ENCODE measurements at places on chromosomes 11 and 22.

DNA sequence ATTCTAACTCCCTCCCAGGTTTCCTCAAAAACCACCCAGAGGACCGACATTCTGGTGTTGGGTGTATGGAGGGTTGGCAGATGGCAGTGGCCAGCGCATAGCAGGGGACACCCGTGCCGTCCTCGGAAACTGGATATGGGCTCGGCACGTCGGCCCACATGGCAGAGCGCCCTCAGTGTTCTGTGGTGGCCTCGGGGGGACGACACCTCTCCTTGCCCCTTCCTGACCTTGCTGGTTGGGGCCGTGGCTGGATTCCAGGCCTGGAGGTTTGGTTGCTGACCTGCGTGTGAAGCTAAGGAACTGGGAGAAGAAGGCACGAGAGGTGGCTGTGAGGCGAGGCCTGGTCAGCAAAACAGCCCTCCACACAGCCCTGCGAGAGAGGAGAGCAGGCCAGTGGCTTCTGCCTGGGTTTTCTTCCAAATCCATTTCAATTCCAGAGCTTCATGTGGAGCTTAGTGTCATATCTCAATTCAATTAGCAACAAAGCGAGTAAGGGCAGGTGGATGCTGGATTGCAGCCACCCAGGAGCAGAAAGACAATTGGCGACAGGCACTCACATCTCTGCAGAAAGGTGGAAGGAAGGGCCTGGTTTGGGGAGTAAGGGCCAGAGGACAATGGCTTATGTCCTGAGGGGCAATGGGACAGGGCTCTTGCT, 478.4 kb downstream of the BRD1 start:
- no peak for DNase-seq

GRCh38 chr22:37378642-37379058, 48.6 kb downstream of the ELFN2 start:
- no peak for DNase-seq

- no peak for DNase-seq
Observed at GRCh38 chr11:1862588-1863351, 9.9 kb downstream of the LSP1 start.

DNA sequence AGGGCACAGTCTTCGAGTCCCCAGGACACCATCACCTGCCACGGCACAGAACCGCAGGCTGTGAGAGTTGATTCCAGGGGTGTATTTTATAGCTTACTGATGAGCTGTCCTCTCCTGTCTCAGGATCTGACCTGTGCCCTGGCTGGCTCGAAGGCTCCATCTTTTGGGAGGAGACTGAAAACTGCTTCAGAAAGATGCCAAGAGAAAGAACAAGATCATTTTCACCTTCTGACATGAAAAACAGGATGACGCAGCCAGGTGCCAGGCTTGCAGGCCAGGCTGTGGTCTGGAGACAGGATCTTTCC, 2.2 kb downstream of the MRGPRD start:
- no peak for DNase-seq

- no peak for DNase-seq
Observed at GRCh38 chr11:65826984-65827735, 6.6 kb upstream of the SNX32 start.

DNA sequence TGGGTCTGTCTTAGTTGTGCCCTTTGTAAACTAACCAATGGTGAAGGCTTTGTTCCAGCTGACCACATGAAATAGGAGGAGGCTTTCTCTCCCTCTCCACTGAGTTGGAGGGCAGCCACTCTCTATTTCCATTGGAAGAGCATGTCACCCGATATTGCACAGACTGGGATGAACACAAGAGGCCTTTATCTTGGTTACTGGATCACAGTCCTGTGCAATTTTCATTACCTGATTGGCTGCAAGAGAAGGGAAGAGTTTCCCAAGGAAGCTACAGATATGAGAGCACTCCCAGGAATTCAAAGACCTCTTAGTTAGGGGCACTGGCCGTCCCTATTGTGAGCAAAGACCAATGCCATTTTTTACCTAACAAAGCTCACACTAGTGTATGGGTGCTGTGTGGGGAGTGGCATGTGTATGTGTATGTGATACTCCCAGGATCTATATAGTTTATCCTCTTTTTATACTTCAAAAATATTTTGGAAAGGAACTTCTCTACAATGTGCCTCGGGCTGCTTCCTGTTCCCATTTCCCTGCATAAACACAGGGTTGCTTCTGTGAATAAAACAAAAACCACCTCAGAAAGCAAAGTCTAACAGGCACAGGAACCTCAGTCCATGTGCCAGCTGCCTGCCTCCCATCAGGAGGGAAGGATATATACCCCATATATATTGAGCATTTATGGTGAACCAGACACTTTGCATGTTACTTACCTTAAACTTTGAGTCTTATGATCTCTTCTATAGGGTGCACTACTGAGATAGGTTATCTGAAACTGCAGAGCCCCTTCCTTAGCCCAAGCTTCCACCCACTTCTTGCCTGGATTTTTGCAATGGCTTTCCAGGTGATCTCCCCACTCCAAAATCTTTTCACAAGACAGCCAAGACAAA, 126.5 kb downstream of the RASSF10 start:
- DNase-seq: no peak

DNA sequence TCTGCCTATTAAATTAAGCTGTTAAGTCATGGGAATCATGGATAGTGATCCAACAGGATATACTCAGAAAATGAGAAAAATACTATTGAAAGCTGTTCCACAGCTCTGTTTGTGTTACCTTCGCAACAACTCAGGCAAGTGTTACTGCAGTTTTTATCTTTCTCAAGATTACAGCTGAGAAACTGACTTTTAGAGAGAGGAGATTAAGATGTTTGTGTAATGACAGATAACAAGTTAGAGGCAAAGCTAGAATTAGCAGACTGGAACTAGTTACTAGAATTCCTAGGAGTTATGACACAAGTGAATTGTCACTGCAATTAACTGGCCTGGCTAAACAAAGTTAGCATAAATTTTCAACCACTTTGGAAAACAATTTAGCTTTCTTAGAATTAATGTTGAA, 1.6 kb downstream of the SLN start:
- no peak for DNase-seq

- no peak for DNase-seq
Observed at GRCh38 chr11:88596786-88597185, 259.2 kb upstream of the CTSC start.

DNA sequence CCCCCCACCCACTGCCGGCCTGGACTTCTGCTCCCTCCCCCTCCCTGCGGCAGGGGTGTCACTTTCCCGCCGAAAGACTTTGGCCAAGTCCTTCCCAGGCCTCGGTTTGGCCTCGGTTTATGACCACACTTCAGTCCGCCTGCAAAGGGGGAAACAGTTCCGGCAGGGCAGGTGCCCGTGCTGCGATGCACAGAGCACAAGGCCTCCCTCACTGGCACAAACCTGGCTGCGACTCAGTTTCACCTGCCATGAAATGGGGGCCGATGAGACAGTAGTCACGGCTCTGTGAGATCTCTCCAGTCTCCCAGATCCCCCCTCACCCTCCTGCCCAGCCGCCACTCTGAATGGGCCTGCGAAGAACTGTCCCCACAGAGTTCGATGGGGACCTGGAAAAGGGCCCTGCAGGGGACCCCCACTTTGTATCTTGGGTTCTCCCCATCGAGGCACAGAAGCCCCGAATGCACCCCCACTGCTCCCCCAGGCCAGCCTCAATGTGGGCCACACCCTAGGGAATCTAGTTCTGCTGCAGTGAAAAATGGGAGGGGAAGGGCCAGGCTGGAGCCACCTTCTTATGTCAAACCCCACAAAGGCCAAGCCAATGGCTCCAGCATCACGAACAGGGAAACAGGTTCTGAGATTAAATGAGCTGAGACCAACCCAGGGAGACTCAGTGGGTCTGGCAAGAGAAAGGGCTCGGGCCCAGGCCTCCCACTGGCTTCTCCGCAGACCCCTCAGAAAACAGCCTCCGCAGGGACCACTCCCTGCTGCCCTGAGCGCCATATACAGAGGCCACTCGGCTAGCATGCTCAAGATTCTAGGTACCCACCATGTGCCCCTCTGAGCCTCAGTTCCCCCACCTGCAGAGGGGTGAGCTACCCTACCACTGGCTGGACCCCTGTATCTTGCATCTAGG, 29.0 kb downstream of the ARVCF start:
- DNase-seq: no peak

- DNase-seq: no peak
Observed at GRCh38 chr11:33284818-33285217, 27.6 kb downstream of the HIPK3 start.

- DNase-seq: no peak
Observed at GRCh38 chr11:94747601-94748041, 20.5 kb upstream of the AMOTL1 start.

DNA sequence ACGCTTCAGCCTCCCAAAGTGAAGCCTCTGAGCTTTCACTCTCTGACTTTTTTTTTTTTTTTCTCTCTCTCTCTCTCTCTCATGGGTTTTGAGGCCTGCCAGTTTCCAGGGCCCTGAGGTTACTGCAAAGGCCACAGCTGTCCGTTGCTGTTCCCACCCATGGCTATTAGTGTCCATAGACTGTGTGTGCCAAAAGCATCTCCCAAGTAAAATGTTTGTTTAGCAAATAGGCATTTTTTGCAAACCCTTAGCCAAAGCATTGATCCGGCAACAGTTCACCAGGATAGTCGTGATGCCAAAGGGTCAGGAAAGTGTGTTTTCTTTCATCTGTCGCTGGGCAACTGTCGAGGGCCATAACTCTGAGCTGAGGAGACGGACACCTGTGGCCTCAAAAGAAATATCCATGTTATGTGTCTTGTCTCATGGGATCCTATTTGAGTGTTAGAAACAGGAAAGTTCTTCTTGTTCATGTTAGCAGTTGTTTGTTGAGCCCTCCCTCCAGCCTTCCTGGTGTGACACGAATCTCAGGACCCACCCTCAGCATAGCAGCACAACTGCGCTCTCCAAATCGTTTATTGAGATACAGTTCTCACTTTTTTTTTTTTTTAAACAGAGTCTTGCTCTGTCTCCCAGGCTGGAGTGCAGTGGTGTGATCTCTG, 18.4 kb downstream of the FADS2 start:
- no peak for DNase-seq

- no peak for DNase-seq
Observed at GRCh38 chr11:104343578-104343977, 179.6 kb upstream of the PDGFD start.

GRCh38 chr11:76232026-76232665, 25.8 kb upstream of the WNT11 start:
- DNase-seq: no peak

GRCh38 chr11:22657101-22657694, 9.2 kb upstream of the GAS2 start:
- DNase-seq: no peak

DNA sequence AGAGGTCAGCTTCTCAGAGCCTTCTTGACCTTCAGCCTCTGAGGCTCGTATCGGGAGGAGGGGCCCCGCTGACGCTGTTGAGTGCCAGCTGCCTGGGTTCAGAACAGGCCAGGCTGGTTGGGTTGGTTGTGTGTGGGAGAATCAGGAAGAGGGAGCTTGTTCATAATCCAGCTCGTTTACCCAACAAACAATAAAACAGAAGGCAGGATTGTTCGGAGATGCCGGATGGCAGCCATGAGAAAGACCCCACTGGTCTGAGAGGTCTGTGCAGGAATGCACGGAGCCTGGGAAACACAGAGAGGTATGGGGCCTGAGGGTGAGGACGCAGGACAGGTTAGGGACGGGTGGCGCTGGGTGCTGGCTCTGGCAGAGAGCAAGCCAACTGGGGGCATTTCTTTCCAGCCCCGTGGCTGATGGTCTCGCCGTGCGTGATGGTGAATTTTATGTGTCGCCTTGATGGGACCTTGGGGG, 31.6 kb upstream of the SHANK2 start:
- DNase-seq: no peak

DNA sequence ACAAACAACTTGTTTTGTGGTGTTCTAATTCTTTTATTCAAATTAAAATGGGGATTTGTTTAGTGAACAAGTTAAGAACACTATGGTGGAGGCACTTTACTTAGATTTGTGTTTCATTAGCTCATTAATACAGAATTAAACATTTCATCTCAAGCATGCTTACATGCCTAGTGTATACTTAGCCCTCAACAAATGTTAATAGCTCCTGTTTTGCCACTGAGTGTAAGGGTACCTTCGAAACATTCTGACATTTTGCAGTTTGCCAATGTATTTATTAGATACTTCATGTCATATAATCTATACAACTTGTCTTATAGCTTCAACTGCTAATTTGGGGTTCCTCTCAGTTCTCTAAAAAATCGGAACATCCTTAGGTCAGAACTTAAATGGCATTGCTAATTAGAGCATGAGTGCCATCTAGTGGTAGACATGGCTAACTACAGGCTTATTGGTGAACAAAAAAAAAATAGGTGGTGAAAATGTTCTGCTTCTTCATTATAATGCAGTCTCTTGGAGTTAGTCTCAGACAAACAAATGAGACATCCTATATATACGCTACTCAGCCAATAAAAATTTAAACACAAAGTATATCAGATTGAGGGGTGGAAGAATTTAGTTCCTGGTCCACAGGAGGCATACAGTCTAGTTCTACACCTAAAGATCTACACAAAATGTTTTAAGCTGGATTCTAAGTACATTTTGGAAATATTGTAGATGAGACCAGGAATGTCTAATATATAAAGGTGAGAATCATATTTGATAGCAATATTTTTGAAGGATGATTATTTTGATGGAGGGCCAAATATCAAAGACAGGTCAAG, 4.9 kb upstream of the CNTN5 start:
- DNase-seq: no peak

- DNase-seq: no peak
Observed at GRCh38 chr22:17754233-17754925, 19.9 kb downstream of the BID start.

DNA sequence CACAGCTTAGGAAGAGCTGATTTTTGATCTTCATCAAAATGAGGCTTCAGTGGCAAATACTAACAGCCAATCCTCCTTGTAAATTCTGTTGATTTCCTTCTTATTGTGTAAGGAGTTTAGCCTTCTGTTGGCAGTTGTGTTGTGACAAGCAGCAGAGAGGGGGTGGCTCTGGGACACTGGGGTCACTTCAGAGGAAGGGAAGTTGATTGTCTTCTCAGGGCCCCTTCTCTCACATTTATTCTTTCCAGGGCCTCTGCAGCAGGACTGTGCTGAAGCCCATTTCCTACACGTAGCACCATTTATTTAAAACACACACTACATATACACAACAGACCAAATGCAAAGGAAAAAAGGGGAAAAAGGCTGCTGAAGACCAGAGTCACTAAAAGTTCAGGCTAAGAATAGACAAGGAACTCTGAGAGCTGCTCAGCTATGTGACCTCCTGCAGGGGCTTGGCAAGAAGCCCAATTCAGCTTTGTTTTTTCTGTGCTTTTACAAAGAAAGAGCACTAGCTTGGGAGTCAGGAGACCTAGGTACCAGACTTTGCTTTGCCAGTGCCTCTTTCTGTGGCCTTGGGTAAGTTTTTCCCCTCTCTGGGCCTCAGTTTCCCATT, 28.3 kb upstream of the UPB1 start:
- DNase-seq: no peak

DNA sequence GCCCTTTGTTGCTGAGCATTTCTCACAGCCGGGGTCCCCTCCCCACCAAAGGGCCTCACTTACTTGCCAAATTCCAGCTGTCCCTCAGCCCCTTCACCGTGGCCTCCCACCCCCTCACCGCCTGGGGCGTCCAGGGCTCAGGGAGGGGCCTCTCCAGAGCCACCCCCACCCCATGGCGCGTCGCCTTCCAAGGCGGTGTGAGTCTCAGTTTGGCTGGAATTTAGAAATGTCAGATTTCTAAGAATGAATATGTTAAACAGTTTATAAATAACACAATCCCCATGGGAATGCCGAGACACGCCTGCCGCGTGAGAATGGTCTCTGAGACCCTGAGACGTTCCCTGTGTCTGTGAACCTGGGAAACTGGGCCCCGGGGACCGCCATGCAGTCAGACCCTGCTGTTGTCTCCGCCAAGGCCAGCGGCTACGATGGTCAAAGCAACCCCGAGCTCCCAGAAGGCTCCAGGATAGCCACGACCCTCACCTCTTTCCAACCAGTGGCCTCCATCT, 28.9 kb downstream of the CELSR1 start:
- DNase-seq: no peak

GRCh38 chr22:31933406-31933805, 10.9 kb upstream of the YWHAH start:
- DNase-seq: no peak
